ENCODE measurements at places on chromosomes 6 and 20.

- DNase-seq: no peak
These were observed 28.4 kb downstream of the CHMP4B start for GRCh38 chr20:33839591-33839990.

DNA sequence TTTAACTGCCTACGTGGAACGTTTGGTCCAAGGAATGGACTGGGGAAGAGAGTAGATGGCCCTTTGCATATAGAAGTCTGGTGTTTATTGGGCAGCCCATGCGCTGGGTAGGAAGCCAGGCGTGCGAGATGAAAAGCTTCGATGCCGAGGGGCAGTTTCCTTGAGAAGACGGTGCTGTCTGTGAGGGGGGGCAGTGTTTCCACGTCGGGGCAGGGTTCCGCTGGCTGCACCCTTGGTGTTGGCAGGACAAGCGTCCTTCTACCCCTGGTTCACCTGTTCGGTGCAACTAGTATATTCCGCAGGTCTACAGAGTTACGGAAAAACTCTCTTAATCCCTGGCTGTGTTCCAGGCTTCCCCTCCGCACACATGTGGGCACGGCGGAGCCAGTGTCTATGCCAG lies 88.2 kb downstream of the SMOC2 start:
- DNase-seq: no peak

GRCh38 chr20:6515261-6515660 lies 252.2 kb upstream of the BMP2 start:
- no peak for DNase-seq

DNA sequence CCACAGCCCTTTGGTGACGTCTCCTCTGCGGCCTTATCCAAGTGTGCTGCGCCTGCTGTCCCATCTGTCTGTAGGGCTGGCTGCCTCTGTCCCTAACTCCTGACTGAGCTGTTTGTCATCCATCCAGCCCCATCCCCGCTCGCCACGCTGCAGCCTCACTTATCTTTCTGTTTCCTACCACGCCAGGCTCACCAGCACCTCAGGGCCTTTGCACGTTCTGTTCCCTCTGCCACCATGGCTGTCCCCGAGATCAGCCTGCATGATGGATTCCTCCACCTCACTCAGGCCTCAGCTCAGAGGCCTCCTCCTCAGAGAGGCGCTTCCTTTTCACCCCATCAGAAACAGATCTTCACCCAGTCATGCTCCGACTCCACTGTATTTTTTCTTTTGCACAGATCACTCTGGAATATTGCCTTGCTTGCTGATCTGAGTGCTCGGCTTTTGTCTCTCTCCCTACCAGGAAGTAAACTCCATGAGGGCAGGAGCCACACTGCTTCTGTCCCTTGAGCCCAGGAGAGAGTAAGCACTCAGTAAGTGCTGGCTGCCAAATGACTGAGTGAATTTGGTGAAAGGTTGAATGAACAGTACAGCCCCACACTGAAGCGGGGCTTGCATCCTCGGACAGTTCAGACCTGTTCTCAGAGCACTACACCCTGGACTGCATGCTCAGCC lies 34.5 kb downstream of the BPIFB1 start:
- DNase-seq: no peak

GRCh38 chr6:166104107-166104506 lies 63.5 kb downstream of the TBXT start:
- DNase-seq: no peak

GRCh38 chr6:14912226-14912625 lies 333.6 kb upstream of the JARID2 start:
- no peak for DNase-seq

- DNase-seq: peak; percentile 39
These were observed 10.4 kb downstream of the OR2B2 start for GRCh38 chr6:27901801-27902200.

- no peak for DNase-seq
These were observed 436.4 kb upstream of the CDH4 start for GRCh38 chr20:60815656-60816055.

- DNase-seq: no peak
These were observed 223.7 kb downstream of the CDH4 start for GRCh38 chr20:61475729-61476128.

DNA sequence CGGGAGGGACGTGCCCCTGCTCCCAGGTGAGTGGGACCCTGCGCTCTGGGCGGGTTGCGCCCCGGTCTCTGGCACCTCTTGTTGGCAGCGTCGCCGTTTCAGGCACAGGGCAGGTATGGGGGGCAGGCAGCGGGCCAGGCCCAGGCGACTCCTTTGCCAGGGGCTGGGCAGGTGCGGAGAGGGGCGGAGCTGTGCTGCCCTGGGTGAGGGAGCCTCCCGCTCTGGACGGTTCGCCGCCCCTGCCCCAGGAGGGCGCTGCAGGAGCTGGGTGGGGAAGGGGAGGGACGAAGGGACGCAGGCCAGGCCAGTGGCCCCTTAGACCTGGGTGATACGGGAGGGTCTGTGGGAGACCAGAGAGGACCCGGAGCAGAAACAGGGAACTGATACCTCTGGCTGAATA lies 663.9 kb upstream of the DEFB115 start:
- no peak for DNase-seq

DNA sequence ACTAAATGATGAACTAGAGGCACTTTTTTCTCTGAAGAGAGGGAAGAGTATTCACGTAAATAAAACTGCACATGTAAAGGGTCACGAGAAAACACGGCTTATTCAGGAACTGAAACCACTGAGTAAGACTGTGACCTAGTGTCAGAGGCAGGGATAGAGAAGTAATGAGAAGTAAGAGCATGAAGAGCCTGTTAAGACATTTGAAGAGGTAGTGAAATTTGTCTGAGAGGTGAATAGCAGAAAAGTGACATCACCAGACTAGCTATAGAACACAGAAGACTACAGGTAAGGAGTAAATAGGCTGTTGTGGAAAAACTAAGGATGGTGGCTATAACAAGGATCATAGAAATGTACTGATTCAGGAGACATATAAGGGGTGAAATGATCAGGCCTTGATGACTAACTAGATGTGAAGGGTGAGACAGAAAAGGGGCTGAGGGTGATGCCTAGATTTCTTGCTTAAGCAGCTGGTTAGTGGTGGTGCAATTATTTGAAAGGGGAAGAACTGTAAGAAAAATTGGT lies 76.8 kb downstream of the REV3L start:
- no peak for DNase-seq

DNA sequence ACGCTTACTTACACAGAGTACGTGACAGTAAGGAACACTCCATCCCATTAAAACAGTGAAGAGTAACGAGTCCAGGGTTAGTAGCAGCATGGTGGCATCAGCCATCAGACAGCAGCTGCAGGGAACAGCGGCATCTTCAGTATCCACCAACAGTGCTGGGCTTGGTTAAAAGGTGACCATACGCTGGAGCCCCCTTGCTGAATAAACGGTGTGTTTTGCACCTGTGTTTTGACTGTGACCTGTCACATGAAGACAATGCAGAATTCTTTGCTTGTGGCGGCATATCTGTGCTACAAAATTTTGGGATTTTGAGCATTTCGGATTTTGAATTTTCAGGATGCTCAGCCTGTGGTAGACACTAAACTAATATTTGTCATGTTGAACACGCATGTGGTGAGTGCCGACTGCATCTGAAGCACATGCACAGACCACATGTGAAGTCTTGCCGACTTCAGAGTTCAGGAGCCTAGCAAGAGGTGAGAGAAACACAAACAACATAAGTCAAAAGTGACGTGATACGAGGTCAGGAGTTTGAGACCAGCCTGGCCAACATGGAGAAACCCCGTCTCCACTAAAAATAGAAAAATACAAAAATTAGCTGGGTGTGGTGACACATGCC lies 69.3 kb upstream of the FRMD1 start:
- no peak for DNase-seq

DNA sequence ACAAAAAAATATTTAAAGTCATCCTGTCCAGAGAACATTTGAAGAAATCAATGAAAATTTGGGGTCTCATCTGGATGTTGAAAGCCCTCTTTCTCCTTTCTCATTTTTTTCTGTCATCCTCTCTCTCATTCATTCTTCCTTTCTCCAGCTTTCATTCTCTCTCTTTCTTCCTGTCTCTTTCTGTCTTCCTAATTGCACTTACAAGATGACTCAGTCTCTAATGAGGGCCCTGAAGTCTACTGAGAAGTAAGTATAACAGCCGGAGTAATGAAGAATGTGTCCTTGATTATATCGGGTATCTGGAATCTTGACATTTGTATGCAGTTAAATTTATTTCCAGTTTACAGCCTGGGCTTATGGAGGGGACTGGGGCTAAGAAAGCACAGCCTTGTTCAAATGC lies 232.2 kb upstream of the SULF2 start:
- peak; percentile 76 for DNase-seq

DNA sequence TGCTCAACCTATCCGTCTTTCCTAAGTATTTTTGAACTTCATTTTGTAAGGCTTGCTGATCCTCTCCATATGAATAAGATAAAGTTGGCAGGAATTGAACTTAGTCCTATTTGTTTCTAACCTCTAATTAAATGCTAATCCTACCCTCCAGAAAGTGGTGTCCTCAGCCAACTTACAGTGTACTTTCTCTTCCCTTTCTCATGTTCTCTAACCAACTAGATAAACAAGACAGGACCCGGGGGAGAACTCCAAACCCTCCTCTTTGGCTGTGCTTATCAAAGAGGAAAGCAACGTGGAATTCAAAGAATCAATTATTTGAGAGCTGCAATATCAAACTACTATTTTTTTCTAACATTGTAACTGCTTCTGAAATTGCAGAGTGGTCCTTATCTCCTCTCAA lies 56.5 kb upstream of the NRSN1 start:
- DNase-seq: no peak

GRCh38 chr6:35165630-35166071 lies 24.5 kb upstream of the TCP11 start:
- no peak for DNase-seq

DNA sequence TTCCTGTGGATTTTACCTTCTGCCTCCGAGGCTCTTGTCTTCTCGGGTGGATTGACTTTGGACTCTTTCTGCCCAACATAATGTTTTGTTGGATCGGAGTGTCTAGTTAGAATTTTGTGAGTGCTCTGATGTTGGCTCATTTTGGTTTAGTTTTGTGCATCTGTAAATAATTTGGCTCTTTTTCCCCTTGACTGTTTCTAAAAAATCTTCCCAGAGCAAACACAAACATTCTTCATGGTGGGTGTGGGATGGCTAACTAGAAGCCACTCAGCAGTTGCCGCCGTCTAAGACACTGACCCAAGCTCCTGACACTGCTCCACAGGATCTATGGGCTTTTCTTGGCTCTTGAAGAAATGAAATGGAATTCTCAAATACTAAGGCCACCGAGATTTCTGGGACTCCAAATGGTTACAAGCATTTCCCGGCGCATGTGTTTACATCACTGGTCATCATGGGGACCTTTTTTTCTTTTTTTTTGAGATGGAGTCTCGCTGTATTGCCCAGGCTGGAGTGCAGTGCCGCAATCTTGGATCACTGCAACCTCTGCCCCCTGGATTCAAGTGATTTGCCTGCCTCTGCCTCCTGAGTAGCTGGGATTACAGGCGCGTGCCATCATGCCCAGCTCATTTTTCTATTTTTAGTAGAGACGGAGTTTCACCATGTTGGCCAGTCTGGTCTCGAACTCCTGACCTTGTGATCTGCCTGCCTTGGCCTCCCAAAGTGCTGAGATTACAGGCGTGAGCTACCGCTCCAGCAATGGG lies 92.0 kb upstream of the FRMD1 start:
- no peak for DNase-seq

GRCh38 chr6:150134280-150134920 lies 8.4 kb upstream of the PPP1R14C start:
- DNase-seq: no peak

- no peak for DNase-seq
These were observed 10.8 kb upstream of the EEF1E1 start for GRCh38 chr6:8113131-8113654.

DNA sequence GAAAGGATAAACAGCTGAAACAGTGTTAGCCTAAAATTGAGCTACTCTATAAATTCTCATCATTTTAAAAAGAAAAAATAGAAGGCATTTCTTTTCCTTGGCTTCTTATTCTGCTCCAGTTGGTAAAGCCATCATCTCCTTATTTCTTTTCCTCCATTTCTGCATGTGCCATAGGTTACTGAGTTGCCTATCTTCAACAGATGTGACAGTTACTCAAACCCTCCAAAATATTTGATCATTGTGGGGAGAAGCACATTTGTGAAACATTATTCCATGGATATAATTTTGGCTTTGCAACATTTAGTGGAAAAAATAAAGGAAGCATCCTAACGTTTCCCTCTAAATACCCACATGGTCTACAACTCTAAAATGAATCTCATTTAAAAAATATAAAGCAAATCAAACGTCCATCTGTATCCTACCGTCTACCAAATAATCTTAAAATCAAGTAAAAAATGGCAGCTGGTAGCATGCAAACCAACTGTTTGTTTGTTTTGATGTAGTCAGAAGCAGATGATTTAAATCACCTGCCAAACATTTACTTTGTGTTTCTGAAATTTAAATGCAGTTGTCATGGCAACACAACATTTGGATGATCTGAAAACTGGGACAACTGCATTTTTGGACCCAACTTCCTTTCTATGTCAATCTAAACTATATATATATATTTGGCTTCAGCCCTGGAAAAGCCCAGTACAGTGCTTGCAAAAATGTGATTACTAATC lies 16.8 kb upstream of the SNX9 start:
- DNase-seq: no peak

- no peak for DNase-seq
These were observed 39.1 kb upstream of the NFATC2 start for GRCh38 chr20:51581571-51581970.

DNA sequence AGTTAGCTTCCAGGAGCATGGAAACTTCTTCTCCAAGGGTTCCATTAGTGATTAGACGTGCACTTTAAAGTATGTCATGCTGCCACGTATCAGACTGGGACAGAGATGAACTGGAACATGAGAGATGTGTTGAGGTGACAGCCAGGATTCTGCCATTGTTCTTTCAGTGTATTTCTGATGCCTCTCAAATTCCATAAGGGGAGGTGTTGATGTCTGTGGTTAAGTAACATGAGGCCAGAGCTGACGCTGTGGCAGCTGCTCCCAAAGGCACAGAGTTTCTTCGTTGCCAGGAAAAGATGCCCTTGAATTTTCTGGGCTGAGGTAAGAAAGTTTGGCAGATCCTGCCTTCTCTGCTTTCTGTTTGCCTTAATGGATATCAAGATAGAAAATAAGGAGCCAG lies 63.5 kb downstream of the TRMT6 start:
- DNase-seq: peak; percentile 34

DNA sequence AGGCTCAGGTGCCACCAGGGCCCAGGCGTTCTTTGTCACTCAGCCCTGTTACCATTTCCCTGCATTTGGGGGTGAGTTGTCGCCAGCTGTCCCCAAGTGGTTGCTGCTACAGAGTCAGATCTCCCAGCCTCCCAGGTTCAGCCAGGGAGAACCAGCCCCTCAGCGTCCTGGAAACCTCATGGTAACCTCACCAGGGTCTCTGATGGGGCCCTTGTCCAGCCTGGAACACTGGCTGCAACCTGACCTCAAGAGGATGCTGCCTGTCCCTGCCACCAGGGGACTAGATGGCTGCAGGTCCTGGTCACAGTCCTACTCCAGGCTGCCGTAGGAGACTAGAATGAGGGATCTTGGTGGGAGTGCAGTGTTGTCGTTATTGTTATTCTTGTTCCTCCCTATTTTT lies 228.3 kb upstream of the PDE10A start:
- no peak for DNase-seq

- no peak for DNase-seq
These were observed 21.6 kb downstream of the TFEB start for GRCh38 chr6:41713650-41714291.
